ELR (cell line): ENCODE measurements at places on chromosomes 7 and 10.
A peak's percentile ranks its signal among the peaks of the same experiment; 100 is the strongest.

GRCh38 chr7:77680266-77680665, 16.0 kb upstream of the RSBN1L start:
- peak; percentile 20 for DNase-seq

DNA sequence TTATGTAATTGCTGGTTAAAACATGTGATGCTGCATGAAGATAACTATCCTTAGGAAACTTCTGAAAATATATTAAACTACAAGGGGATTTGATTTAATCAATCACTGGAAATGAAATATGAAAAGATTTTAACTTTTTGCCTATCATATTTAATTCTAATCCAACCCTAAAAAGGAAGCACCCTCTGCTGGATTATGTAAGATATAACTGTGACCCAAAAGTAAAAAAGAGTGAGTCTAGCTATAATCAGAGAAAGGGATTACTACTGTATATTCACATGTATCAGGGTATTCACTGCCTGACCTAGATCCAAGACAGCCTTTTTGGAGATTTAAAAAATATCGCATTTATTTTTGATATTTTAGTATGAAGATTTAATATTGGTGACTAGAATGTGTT, 295.5 kb downstream of the MDFIC start:
- peak; percentile 30 for DNase-seq

- DNase-seq, result no peak
Measured at GRCh38 chr7:38905056-38905759, 3.8 kb downstream of the VPS41 start.

- no peak for DNase-seq
Measured at GRCh38 chr7:112765105-112765504, 25.1 kb downstream of the TMEM168 start.

DNA sequence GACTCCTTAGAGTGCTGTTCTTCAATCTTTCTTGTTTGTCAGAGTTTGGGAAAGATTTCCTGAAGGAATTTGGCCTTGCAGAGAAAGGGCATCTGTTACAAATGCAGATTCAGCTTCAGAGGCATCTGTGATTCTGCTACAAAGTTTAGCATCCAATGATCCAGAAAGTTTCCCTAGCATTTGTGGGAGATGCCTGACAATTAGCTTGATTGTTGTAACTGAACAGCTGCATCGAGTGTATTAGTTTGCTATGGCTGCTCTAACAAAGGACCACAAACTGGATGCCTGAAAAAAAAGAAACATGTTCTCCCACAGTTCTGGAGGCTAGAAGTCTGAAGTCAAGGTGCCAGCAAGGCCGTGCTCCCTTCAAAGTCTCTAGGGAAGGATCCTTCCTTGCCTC, 365.1 kb downstream of the GRID1 start:
- DNase-seq, result no peak

DNA sequence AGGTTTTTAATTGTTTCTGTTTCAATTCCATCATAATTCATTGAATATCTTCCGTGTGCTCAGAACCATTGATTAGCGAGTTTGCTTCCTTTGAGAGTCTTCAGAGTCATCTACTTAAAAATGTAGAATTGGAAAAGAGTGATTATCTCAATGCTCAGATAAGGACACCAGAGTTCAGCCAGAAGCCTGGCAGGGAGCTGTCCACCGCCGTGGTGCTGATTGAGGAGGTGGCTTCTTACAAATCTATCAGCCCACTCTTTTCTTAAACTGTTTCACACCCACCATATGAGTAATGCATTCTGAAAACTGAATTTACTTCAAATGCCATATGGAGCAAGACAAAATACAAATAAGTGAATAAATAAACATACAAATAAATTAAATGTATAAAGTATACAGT, 79.3 kb downstream of the INSYN2A start:
- peak; percentile 47 for DNase-seq

DNA sequence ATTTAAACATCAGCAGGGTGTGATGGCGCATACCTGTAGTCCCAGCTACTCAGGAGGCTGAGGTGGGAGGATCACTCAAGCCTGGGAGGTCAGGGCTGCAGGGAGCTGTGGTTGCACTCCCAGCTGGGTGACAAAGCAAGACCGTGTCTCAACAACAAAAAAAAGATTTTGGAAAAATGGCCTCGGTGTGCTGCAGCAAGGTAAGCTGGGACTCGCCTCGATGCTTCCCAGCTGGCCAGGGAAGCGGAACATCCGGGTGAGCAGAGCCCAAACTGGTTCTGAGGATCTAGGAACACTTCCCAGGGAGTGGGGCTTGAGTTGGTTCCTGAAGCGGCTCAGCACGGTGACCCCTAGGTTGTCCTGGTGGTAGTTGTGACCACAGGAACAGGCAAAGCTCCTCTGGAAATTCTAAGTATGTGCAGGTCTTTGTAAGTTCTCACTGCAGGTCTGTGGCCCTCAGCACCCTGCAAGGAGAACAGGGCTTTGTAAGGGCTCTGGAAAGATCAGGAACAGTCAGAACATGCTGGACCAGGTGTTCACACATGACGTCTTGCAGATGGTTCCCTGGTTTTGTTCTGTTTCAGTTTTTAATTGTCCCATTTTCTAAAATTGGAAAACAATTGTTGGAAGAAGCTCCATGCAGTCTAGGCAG, 38.6 kb upstream of the ZMIZ2 start:
- DNase-seq, result no peak
